ENCODE measurements at places on chromosomes 2 and 18. TPM values are rescaled to one million over a fixed set of nuclear protein-coding genes. Genes with fewer than 3 reads are reported as not detected.

DNA sequence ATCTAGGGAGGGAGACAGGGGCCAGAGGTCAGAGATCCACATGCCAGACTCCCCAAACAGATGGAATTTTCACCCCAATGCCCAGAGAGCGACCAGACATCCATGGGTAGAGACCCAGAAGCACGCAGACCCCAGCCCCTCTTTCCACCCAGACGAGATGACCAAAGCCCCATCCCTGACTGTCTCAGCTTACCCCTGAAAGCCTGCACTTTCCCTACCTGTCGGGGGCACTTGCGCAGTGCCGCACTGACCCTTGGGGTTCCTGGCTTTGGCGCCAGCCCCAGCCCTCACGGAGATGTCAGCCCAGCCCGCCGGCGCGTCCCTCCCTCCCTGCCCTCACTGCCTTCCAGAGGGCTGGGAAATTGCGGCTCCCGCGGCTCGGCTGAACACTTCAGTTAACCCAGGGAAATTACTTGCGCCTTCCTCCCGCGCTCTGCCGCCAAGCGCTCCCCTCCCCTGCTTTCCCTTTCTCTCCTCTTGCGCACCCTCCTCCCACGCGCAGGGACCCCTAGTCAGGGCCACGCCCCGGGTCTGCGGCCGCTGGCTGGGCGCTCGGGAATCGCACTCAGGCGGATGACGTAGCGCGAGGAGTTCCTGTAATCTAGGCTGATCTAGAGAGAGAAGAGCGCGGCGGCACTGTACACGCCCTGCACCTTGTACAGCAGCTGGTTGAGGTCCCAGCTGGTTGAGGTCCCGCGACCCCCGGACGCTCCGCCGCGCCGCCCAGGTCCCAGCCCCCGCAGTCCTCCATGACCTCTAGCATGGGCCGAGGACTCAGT, 12.0 kb downstream of the ALPG start:
- no peak for DNase-seq

- DNase-seq = no peak
These were observed 630.3 kb upstream of the NRXN1 start for GRCh38 chr2:51662187-51662586.

Gene RAB17
- total RNA-seq = 1.7 TPM

DNA sequence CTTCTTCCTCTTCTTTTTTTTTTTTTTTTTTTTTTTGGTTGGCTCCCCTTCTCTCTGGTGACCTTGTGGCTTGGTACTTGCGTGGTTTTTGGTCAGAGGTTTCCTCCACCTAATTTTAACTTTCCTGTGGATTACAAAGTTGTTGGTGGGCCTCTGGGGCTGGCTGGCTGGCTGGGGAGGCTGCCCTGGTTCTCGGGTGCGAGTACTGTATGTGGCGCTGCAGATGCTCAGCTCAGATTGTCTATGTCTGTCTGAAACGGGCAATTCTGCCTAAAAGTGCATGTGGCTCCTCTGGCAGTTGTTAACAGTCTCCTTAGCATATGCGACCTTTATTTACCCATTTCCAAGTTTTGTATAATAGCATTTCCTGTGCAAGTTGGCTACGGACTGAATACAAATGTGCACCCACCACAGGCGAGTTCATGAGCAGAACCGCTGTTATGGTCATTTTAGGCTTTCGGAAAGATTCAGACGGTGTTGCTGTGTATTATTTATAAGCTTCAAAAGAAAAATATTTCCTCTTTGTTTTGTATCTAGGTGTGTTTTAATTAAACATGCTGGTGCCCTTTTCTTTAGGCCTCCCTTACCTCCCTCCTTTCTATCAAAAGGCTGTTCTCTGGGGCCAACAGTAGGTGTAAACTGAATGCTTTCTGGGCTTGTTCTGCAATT, 4.4 kb downstream of the TBR1 start:
- no peak for DNase-seq

DNA sequence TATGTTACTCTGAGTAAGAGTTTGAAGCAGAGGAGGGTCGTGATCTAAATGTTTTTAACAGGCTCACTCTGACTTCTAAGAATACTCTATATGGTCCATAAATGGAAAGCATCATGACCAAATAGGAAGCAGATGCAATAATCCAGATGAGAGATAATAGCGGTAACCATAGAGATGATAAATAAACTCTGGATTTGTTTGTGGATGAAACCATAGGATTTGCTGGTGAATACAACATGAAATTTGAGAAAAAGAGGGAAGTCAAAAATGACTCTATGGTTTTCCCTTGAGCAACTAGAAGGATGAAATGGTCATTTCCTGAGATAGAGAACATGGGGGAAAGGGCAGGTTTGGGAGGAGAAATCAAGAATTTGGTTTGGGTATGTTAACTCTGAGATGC, 3.9 kb downstream of the HEATR5B start:
- DNase-seq = no peak

GRCh38 chr2:74821177-74822126, 12.5 kb upstream of the HK2 start:
- DNase-seq = no peak

- no peak for DNase-seq
These were observed 148.7 kb upstream of the ZEB2 start for GRCh38 chr2:144668493-144669110.

Gene CACNB4
- 33.9 TPM for total RNA-seq

- DNase-seq = no peak
These were observed 21.1 kb downstream of the CASP10 start for GRCh38 chr2:201203916-201204654.

Gene CRYBA2
- total RNA-seq = not detected

- DNase-seq = no peak
These were observed 258.4 kb downstream of the CELF4 start for GRCh38 chr18:37307181-37307580.

GRCh38 chr18:76822506-76823160, at the start of gene ZNF236:
TSS of gene ZNF236 (plus strand) at chr18:76822557. CDS start at chr18:76822608, 51 bp downstream.
- DNase-seq = no peak

Gene NDUFAF7
- 25.2 TPM for total RNA-seq

Gene KCNJ13
- total RNA-seq = 0.63 TPM

DNA sequence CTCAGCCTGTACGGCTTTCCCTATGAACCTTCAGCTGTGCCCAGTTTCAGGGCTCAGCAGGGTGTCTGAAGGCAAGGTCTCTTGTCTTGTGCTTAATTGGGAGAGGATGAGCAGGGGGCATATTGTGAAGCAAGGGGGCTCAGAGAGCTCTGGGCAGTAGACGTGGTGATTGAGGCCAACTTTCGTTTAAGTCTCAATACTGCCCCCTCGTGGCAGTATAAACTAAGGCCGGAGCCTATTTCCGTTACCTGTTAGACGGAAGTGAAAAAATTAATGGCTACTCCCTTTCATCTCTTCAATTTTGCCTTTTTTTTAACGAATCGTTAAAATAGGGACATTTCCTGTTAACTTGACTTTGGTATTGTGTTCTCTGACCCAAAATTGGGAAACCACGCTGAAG, 193.4 kb downstream of the TDRD15 start:
- DNase-seq = no peak

- peak; percentile 26 for DNase-seq
These were observed at the start of gene TEX261 for GRCh38 chr2:70994699-70995425. TSS of gene TEX261 (minus strand) at chr2:70994873. CDS start at chr2:70994757, 116 bp downstream.

- DNase-seq = no peak
These were observed 280.1 kb upstream of the STON1 start for GRCh38 chr2:48249631-48250473.

GRCh38 chr2:15582710-15583357, 8.8 kb upstream of the DDX1 start:
- DNase-seq = no peak

GRCh38 chr18:12456441-12456840, 48.7 kb downstream of the PRELID3A start:
- DNase-seq = no peak

DNA sequence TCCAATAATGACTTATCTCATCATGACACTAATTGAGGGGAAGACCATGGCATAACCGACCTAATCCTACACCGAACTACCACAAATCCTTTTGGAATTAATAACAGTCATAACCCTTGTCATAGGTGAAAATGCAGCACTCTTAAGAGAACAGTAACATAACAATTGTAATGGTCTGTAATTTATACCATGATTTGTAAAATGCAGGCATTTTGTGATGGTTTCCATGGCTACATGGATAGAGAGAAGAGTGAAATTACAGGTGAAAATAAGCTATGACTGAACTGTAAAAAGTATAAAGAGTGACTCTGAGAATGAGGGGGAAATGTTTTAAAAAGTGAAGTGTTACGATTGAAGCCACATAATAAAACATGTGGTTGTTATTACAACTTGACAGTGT, 494.1 kb upstream of the SLC39A10 start:
- no peak for DNase-seq

- DNase-seq = no peak
These were observed 21.7 kb upstream of the EFHD1 start for GRCh38 chr2:232611559-232612218.

- DNase-seq = no peak
These were observed 279.8 kb upstream of the DLGAP1 start for GRCh38 chr18:4734903-4735302.

DNA sequence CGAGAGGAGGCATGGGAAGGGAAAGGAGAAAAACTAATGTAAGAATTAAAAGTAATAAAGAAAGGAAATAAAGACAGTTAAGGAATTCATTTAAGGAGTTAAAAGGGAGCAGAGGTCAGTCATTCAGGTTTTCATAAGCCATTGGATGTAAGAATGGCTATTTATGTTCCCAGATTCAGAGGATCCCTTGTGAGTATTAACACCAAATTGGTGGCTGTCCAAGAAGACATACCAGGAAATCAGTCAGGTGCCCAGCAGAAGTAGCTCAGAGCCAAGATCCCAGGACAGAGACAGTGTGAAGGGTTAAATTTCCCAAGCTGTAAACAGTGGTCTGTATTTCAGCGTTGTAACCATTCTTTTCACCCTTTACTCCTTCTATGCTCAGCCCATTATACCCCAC, 550.4 kb downstream of the BCL11A start:
- DNase-seq = no peak

GRCh38 chr2:182972548-182972942, 65.7 kb downstream of the NCKAP1 start:
- DNase-seq = no peak

- DNase-seq = no peak
These were observed 77.5 kb downstream of the EPHA4 start for GRCh38 chr2:221494556-221494955.

- DNase-seq = no peak
These were observed 133.6 kb downstream of the SOCS6 start for GRCh38 chr18:70422391-70422965.

GRCh38 chr2:212328136-212328535, 210.5 kb downstream of the ERBB4 start:
- DNase-seq = no peak

DNA sequence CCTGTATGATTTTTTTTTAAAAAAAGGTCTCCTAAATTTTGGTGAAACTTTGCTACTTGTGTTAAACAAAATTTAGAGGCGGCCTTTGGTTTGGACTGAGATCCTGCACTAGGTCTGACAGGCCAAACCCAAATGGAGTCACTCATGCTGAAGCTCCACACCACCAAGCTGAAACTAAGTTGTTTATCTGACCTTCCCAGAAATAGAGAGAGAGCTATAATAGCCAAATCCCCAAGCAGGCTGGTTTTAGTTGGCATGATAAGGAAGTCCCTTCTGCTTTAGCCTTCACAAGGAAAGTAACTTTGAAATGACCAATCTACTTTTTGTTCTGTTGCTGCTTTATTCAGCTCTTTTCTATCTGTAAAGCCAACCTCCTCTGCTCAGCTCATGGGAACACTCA, 17.1 kb upstream of the THUMPD2 start:
- DNase-seq = no peak

Gene C2orf74
- 7.2 TPM for total RNA-seq

Gene VSNL1
- 1.7 TPM for total RNA-seq

DNA sequence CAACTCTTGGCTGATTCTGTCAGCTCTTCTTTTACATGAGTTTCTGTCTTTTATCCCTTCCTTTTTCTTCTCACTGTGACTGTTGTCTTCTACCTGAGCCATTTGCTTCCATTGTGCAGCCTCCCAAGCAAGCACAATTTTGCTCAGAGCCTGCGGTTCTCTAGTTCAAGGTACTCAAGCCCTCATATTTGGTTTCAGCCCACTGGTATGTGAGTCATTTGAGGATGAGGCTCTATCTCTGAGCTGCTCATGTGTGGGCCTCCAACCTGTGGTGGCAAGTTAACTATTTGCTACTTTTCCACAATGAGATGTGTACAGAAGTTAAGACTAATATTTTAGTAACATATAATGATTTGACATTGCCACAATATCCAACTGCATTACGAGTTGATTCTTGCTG, 183.0 kb downstream of the PHLPP1 start:
- no peak for DNase-seq

DNA sequence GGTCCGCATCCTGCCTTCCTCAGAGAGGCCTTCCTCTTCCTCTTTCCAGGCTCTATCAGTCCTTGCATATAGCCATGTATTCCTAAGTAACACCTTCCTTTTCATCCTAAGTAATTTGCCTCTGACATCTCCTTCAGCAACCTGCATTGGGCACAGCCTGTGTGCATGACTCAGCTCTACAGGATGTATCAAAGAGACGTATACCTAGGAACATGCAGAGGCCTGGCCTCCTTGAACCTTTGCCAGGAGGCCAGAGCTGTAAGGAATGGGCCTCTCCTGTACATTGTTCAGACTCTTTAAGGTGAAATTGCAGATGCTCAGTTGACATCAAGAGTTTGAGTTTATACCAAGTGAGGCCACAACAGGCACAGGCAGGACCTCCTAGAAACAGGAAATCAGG, 76.0 kb upstream of the CELF4 start:
- DNase-seq = no peak

Gene SPOPL
- 49.2 TPM for total RNA-seq

GRCh38 chr2:44934038-44934982, 7.2 kb upstream of the SIX3 start:
- DNase-seq = no peak

DNA sequence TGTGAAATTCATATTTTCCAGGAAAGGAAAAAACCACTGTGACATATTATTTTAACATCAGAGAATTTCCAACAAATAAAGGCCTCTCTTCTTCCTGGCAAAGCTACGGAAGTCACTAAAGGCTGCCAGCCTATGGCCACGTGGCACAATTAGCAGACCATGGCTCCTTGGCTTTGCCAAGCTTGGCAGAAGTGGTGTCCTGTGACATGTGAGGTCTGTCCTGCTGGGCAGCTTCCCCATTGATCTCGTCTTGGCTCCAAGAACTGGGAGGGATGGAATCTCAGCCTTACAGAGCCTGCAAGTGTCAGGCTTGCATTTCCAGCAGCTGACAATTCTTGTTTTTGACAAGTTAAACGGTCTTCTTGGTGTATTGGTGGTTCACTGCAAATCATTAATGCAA, 226.9 kb upstream of the THSD7B start:
- no peak for DNase-seq

GRCh38 chr18:71036783-71037182, 747.9 kb downstream of the SOCS6 start:
- no peak for DNase-seq

DNA sequence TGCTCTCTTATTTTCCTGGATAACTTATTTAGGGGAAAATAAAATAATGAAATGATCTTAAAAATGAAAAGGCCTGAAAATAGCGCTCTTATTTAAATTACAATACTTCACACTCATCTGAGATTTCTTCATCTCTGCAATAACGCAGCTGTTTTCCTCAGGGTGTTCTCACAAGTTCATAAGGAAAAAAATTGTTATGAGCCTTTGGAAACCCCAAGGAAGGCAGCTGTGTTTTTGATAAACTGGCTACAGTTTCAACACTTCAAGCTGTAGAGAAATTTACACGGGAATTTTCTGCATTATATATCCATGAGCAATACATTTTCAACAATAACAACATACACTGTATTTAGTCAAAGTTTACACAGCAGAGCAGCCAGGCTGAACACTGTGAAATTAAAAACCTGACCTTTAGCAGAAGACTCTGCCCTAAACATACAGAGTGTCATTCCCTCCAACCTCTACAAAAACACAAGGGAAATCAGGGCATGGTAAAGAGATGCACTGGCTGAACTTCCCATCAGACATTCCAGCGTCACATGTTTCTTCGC, 959.6 kb downstream of the SLC4A3 start:
- DNase-seq = no peak

- DNase-seq = no peak
These were observed 25.3 kb upstream of the ANXA4 start for GRCh38 chr2:69716555-69717120.

Measured in urinary bladder (tissue), 4 donors.